Activated CD8-positive, alpha-beta memory T cell treated with anti-CD3 and anti-CD28 coated beads for 4 hours (primary cell): ENCODE measurements at places on chromosomes 16 and 17.

DNA sequence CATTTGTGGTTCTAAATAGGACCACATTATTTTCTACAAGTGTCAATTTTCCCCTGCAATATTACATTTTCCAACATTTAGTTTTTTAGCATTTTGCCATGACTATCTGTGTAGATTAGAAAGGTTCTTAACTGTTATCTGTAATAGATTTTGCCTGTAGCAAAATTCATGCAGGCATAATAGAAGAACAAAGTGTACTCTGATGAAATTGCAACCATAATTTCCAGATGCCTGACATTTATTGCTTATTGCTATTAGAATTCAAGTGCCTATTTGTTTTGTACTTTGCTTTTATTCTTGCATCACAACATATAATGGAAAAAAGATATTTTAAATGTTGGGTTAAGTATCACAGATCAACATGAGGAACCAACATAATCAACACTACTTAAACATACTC is 337.7 kb downstream of the TOX3 start:
- DNase-seq = no peak

- DNase-seq = no peak
Observed at GRCh38 chr17:227078-227945, 45.9 kb upstream of the DOC2B start.

GRCh38 chr16:75415169-75415905 is 18.0 kb downstream of the CFDP1 start:
- DNase-seq = no peak

- no peak for DNase-seq
Observed at GRCh38 chr16:69217433-69217832, 30.5 kb downstream of the SNTB2 start.

DNA sequence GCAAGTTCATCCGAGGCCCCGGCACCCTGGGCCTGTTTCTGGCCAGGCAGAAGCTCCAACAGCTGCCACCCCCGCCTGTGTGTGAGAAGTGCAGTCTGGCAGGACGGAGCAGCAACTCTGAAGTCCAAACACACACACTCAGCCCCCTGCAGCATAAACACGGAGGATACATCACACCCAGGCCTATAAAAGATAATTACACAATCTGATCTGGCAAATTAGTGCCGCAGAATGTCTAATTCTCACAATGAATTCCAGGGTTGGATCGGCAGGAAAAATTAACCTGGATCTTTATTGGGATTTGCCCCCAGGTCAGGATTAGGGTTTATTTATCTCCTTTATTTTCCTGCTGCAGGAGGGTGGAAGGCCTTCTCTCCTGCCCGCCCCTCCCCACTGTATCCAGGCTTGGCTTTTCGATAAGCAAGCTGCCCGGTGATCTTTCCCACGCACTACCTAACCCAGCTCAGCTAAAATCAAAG is 311.4 kb downstream of the SOX9 start:
- DNase-seq = no peak

- DNase-seq = no peak
Observed at GRCh38 chr16:19621445-19621844, 65.9 kb downstream of the VPS35L start.

DNA sequence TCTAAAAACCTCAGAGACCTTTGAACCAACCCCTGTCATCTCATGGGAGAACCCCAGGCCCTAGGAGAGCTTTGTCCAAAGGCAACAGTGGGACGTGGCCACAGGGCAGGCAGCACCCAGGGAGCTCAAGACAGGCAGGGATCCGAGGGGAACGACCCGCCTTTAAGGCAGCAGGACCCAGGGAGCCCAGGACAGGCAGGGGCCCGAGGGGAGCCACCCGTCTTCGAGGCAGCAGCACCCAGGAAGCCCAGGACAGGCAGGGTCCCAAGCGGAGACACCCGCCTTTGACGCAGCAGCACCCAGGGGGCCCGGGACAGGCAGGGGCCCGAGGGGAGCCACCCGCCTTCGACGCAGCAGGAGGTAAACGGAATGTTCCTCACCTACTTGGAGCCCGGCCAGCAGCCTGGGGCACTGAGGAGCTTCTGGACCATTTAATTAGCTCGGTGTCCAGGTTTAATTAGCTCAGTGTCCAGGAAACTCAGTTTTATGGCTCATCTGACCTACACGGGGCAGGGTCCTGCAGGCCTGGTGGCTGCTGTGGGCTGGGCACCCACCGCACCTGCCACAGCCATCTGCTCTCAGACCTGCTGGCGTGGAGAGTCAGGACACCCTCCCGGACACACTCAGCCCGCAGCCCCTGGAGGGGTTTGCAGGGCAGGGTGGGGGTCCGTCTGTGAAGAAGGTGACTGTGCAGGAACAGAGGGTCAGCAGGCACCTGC is 24.4 kb downstream of the PIEZO1 start:
- no peak for DNase-seq

- DNase-seq = no peak
Observed at GRCh38 chr17:42260318-42260717, 15.9 kb downstream of the STAT5B start.

GRCh38 chr16:10405386-10405939 is 19.6 kb downstream of the ATF7IP2 start:
- DNase-seq = no peak

GRCh38 chr16:70151391-70151790 is 22.2 kb upstream of the CLEC18C start:
- DNase-seq = no peak

DNA sequence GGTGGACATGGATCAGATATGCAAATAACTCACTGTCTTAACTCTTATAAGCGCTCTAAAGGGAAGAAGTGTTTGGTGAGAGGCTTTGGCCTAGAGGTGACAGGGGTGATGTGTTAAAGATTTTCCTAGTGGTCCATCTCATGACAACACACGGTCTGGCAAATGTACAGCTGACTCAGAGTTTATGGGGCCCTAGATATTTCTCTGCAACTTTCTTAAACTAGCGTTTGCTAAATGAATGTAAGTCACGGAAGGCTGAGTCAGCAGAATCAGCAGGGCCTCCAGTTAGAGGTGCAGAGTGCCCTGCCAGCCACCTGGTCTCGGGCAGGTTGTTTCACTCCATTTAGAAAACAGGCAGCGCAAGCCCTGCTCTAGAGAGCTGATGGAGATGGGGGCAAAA is 40.1 kb downstream of the CLEC16A start:
- DNase-seq = no peak

- no peak for DNase-seq
Observed at GRCh38 chr17:3870871-3871306, 22.0 kb downstream of the CAMKK1 start.

DNA sequence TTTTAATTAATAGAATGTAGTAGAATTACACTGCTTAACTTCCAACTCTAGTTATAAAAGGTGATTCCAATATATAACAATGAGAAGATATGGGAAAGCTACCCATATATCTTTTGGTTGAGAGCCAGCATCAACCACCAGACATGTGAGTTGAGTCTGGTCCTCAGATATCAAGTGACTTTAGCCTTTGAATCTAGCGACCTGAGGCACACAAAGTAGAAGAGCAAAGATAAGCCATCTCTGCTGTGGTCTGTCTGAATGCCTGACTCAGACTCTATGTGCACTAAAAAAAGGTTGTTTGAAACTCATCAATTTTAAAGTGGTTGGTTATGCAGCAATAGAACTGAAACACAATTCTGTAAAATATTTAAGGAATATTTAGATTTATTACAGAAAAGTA is 492.5 kb upstream of the SOX9 start:
- no peak for DNase-seq
